Muscle of arm (tissue), 14 donors: ENCODE measurements at places on chromosomes 11 and 22.

GRCh38 chr11:76637491-76638269 lies 32.9 kb downstream of the LRRC32 start:
- DNase-seq: no peak

GRCh38 chr11:70769106-70769505 lies 370.8 kb downstream of the CTTN start:
- DNase-seq: no peak

DNA sequence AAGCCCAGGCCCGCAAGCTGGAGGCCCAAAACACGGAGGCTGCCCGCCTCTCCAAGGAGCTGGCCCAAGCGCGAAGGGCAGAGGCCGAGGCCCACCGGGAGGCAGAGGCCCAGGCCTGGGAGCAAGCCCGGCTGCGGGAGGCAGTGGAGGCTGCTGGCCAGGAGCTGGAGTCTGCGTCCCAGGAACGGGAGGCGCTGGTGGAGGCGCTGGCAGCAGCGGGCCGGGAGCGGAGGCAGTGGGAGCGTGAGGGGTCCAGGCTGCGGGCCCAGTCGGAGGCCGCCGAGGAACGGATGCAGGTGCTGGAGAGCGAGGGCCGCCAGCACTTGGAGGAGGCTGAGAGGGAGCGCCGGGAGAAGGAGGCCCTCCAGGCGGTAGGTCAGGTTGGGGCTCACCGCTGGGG lies 4.8 kb downstream of the CCDC88B start:
- no peak for DNase-seq

GRCh38 chr11:7196396-7197146 lies 55.1 kb upstream of the SYT9 start:
- DNase-seq: no peak

GRCh38 chr22:30305906-30306626 lies 16.8 kb upstream of the CASTOR1 start:
- DNase-seq: no peak
